Cardiac septum (tissue), 1 donor: ENCODE measurements at places on chromosomes 4 and X. TPM values are rescaled to one million over a fixed set of nuclear protein-coding genes. Genes with fewer than 3 reads are reported as not detected.

- DNase-seq, result no peak
Observed at GRCh38 chr4:44434247-44434646, 14.4 kb downstream of the KCTD8 start.

DNA sequence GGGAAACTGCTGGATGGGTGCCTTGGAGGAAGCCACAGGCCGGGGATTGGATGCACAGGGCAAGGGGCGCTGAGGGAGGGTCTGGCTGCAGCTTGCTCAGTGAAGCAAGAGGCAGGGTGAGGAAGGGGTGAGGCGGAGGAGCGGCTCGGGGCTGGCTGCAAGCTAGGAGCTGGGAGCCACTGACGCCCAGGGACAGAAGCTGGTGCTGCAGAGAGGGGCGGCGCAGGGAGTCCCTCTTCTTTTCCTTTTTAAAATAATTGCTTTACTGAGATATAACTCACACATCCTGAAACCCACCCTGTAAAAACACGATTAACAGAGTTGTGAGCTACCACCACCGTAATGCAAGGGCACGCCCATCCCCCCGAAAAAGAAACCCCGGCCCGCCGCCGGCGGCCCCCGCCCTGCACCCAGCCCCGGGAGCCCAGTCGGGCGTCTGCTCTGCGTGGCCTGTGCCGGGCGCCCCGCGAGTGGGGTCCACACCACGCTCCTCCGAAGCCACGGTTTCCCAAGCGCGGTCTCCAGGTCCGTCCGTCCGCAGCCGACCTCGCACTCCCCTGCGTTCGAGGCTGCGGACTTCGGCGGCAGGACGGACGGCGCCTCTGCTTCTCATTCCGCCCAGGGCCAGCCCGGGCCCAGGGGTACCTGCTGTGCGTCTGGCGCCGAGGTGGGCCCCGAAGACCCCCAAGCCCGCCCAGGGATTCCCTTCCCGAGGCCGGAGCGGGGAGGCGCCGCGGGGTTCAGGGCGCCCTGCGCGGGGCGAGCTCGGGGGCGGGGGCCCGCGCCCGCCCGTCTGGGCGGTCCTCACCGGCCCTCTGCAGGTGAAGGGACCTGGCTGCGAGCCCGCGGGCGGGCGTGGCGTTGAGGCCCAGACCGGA is 866 bp upstream of the UVSSA start:
- DNase-seq, result no peak

- DNase-seq, result no peak
Observed at GRCh38 chrX:9997524-9997923, 30.4 kb downstream of the CLDN34 start.

DNA sequence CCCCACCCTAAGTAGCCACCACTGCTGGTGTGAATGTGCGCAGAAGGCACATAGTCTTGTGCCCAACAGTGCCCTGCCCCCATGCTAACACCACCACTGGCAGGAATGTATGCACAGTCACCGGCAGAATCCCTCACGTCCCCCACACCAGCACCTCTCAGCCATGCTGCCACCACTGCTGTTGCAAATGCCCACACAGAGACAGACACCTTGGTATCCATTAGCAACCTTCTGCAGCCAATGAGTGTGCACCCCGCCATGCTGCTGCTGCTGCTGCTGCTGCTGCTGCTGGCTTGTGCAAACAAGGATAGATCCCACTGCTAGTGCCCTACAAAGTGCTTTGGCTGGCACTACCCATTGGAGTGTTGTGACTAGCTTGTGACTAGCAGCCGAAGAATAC is 52.4 kb upstream of the MMAA start:
- no peak for DNase-seq

DNA sequence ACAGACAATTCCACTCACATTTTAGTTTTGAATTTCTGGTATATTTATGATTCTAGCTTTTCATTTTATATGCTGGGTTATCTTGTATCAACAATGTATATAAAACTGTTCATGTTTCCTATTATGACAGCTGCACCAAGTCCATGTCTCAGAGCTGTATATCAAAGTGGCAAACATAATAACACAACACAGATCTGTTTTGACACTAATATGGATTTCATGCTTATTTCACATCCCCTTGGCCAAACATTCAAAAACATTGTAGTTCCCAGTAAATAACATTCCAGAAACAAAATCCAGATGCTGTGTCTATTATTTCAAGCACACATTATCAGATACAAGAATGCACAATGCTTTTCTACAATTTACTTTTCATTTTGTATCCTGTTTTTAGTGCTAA is 380.6 kb upstream of the MAGEB2 start:
- no peak for DNase-seq

DNA sequence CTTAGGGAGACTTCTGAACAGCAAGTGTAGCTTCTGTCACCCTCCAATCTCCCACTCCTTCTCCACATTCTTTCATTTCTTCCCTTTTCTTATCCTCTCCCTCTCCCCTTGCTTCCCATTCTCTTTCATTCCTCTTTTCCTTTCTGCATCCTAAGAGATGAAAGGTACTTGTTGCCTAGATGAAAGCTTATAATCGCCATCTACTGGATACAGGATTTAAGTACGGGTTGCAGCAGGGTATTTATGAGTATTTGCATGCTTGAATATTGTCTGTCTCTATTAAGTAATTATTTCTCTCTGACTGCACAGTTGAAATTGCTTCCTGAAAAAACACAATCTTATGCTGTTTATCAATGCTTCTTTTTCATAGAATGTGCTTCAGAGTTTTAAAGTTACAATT is 174.0 kb upstream of the TENT5D start:
- no peak for DNase-seq

DNA sequence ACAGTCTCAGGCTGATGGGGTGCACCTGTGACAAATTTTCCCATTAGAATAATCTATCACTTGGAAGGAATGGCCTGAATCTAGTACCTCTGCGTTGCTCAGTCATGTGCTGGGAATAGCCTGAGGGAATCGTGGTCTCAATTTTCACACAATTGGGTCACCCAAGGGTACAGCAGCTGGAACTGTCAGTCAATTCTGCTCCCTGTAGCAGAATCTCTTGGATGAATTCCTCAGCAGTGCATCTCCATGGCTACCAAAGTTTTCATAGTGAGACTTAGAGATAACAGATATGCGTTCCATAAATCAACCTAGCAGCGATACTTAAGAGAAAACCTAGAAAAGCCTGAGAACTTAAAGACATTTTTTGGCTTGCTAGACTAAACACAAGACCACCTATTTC is 288.7 kb upstream of the CTSO start:
- DNase-seq, result no peak

DNA sequence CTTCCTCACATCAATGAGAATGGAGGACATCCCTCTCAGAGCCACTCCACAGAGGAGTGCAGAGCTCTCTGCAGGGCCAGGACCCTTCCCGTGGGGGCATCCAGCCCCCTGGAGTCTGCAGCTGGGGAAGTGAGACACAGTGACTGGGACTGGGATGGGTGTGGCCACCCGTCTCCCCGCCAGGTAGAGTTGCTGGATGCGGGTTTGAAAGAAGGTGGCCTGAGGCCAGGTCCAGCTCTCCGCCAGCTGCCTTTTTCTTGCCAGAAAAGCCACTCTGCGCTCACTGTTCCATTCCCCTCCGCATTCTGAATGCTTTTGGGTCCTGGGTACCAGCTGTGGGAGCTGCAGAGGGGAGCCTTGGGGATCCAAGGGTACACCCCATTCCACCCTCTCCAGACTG is 82.6 kb downstream of the ABLIM2 start:
- DNase-seq, result no peak

DNA sequence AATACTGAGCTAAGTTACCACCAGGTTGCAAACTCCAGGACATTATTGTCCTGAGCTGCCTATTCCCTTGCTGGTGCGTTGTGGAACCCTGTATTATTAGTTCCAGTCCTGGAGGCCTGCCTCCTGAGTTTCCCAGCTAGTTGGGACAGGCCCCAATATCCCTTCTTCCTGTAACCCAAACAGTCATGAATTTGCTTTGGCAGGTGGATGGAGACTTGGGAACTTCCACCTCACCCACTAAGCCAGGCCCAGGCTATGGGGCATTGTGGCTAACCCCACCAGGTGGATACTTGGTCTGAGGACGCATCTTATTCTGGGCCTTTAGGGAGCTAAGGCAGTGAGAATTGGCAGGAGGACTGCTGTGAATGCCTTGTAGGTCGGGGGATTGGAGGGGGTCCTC is 5.0 kb downstream of the RBM3 start:
- no peak for DNase-seq

The LRAT gene
- total RNA-seq, result 0.16 TPM

The HSFX1 gene
- total RNA-seq, result 2.0 TPM

The ATP2B3 gene
- total RNA-seq, result 0.16 TPM

- DNase-seq, result no peak
Observed at GRCh38 chr4:145487631-145488030, 6.0 kb downstream of the SMAD1 start.

GRCh38 chrX:26670521-26670920 is 454.6 kb downstream of the MAGEB5 start:
- DNase-seq, result no peak

DNA sequence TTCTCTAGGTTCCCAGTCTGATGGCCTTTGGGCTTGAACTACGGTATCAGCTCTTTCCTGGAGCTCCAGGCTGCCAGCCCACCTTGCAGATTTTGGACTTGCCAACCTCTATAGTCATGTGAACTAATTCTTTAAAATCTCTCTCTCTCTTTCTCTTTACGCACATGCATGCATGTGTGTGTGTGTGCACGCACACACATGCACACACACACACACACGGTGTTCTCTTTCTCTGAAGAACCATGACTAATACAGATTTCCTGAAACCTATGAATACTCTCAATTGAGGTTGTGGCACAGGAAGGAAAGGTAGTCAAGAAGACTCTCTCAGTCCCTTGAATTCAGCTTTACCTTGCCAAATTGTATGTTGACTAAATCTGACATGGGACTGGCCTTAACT is 6.2 kb upstream of the ZCCHC13 start:
- no peak for DNase-seq

DNA sequence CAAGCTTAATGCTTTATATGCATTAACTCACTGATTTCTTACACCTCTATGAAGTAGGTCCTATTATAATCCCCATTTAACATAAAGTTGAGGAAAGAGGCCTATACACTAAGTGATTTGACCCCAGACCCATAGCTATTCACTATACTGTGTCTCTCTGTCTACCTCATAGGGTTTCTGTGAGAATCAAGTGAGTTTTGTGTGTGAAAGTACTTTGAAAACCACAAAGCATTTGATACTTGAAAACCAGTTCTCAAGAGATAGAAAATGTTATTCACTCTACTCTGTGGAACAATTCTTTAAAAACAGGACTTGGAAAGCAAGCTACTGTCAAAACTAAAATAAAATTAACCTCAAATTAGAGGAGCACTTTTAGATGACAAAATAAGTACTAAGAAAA is 35.0 kb downstream of the SHROOM3 start:
- no peak for DNase-seq

GRCh38 chr4:116122124-116122523 is 963.3 kb downstream of the TRAM1L1 start:
- no peak for DNase-seq

The KLHL2 gene
- 13.1 TPM for total RNA-seq

GRCh38 chr4:40939856-40940255 is 190.1 kb downstream of the NSUN7 start:
- DNase-seq, result no peak

DNA sequence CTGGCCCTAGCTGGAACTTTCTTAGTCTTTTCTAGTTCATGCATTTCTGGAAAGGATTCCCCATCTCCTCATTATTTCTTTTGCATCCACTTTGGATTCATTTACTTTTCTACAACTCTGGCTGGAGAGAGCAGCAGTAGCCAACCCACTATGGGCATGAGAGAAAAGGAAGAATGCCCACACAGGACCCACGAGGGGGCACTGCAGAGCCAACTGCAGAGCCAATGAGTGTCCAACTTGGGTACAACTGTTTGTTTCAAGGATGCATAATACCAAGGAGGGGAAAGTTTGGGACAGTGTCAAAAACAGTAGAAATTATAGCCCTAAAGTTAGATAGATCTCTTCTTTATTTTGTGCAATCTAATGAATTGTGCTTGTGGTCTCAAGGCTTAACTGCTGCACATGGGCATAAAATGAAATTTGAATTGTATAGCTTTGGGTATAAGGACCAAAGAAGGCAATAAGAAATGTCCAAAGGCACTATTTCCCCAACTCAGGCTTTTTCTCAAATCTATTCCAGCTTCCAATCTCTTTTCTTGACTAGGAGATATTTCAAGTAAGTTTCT is 230.6 kb downstream of the NSUN7 start:
- no peak for DNase-seq

The PLK4 gene
- 0.75 TPM for total RNA-seq

The CXCL11 gene
- total RNA-seq, result 0.32 TPM

DNA sequence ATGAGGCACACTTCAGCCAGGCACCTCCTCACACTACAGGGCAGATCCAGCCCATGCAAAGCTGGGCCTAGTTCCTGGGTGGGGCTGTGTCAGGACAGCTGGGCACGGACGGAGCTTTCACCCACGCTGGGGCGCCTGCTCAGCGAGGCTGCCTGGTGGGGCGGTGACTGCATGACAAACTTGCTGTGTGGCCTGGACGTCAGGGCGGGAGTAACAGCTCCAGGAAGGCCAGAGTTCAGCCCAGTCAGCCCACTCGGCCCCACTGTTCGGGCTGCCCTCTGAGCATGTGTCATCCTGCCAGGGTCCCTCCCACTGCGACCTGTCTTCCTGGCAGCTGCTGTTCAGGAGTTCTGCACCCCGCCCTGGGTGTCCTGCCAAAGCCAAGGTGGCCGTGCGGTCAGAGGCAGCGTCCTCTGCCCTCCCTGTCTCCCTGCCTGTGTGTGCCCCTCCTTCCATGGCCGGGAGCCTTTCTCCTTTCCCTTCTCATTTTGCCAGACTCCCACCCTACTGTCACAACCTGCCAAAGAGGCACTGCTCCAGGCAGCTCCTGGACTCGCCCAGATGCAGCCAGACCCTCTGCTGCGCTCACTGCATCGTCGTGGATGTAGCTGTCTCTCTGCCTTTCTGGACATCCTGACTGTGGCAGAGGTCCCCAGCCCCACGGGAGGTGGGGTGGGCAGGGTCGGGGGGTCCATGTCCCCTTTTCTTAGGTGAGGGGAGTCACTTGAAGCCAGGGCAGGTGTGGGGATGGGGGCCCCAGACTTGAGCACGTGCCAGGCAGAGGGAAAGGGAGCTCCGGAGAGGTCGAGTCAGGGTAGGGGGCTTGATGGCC is 33.0 kb upstream of the KIAA0232 start:
- no peak for DNase-seq

GRCh38 chrX:22652596-22652995 is 347.2 kb upstream of the DDX53 start:
- DNase-seq, result no peak

DNA sequence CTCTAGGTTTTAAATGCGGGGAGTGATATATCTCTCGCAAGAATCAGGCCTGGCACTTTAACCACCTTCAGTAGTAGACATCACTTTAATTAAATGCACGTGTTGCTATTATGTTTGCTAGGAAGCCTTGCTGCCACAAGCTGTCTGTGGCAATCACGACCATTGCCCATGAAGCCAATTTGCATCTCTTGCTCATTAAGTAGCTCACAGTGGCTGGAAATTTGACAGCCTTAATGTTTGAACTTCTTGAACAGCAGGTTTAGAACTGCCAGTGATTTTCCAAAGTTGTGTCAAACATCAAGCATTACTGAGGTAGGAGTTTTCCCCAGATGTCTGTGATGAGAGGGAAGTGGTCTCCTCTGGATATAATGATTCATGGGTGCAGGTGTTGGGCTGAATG is 642.3 kb upstream of the CPEB2 start:
- no peak for DNase-seq
